ENCODE measurements at places on chromosomes 2 and 18.

DNA sequence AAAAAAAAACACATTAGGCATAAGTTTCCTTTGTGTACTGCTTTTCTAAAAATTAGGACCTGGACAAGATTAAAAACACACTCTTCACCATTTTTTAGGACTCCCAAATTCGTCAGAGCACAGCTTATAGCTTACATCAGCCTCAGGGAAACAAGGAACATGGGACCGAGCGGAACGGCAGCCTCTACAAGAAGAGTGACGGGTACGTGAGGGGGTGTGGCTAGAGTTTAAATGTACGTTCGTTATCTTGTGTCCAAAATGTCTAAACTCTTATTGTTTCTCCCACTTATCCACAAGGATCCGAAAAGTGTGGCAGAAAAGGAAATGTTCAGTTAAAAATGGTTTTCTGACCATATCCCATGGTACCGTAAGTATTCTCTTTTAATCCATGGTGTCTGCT lies 78.9 kb downstream of the ITGB1BP1 start:
- no peak for DNase-seq

DNA sequence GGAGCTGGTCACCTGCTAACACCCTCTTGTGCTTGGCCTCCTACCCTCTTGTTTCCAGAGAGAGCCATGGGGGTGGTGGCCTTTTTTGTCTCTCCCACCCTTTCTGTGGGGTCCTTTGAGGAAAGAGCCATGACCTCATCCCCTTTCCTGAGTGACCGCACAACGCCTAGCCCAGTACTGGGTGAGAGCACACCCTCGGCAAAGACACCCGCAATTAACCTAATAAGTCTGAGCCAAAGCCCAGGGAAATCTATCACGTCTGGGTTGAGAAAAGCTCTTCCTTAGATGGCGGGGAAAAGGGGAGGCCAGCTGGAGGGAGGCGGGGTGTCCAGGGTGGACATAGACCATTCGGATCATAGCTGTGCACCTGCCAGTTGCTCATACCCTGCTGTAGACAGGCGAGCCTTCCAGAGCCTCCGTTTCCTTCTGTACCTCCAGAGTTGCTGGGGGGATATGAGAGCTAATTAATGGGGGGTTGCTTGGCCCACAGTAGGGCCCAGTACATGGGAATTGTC lies 93.7 kb upstream of the MCFD2 start:
- no peak for DNase-seq

DNA sequence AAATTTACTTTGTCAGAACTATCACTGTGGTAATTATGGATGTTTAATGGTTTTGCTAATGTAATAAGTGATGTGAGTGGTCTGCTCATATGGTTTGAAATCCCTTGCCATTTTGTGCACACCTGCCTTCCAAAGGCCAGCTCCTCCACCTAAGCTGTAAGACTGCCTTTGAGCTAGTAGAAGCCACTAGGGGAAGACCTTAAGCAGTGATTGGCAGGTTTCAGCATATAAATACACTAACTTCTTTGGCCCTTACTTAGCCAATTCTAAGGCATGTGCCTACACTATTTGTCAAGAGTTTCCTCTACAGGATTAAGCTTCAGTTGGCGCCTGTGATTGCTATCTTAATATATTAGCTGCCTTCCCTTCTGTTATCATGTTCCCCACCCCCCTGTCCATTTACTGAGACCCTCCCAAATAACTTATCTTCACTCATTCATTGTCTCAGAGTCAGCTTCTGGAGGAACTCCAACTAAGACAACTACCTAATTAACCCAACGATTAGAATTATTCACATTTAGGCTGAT lies 141.1 kb downstream of the MBD5 start:
- no peak for DNase-seq

GRCh38 chr2:74155830-74156229 lies 8.1 kb upstream of the BOLA3 start:
- DNase-seq: no peak

DNA sequence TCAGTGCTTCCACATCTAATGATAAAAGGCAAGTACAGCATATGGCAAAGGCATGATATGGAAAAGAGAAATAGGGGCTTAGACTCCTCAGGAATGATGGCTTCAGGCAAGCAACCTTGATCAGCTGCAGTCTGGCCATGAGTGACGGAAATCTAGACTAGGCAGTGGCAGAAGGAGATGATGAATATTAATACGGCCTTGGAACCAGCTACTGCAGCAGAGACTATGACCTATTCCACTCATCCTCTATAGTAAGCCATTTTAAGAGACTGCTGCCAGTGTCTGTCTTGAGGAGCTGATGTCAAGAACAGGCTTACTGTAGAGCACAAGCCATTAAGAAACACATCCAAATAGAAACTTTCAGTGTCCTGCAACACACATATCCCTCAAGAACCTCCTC lies 23.7 kb downstream of the ASXL2 start:
- DNase-seq: no peak

DNA sequence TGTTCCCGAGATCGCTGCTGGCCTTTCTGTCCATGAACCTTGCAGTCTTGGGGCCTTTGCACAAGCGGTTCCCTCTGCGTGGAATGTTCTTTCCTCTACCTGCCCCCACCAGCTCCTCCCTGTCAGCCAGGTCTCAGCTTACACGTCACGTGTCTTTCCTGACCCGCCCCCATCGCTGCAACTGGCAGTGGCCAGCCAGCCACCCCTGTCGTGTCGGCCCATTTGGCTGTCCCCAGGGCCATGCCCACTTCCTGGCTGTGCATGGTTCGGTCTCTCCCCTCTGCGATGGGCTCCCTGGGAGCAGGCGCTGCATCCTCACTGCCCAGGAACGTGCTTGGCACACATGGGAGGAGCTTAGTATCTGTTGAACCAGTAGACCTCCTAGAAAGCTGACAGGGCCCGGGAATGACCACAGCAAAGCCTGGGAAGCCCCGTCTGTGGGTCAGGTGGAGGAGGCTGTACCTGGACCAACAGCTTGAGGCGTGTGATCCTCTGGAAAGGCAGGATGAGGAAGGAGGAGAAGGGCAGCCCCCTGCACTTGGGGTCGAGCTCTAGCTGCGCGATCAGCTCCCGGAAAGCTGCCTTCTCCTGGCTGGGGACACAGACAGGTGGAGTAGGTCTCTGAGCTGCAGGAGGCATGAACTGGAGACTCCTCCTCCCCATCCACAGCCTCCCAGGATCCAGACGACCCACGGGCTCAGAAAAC lies 21.0 kb downstream of the SNORC start:
- no peak for DNase-seq

DNA sequence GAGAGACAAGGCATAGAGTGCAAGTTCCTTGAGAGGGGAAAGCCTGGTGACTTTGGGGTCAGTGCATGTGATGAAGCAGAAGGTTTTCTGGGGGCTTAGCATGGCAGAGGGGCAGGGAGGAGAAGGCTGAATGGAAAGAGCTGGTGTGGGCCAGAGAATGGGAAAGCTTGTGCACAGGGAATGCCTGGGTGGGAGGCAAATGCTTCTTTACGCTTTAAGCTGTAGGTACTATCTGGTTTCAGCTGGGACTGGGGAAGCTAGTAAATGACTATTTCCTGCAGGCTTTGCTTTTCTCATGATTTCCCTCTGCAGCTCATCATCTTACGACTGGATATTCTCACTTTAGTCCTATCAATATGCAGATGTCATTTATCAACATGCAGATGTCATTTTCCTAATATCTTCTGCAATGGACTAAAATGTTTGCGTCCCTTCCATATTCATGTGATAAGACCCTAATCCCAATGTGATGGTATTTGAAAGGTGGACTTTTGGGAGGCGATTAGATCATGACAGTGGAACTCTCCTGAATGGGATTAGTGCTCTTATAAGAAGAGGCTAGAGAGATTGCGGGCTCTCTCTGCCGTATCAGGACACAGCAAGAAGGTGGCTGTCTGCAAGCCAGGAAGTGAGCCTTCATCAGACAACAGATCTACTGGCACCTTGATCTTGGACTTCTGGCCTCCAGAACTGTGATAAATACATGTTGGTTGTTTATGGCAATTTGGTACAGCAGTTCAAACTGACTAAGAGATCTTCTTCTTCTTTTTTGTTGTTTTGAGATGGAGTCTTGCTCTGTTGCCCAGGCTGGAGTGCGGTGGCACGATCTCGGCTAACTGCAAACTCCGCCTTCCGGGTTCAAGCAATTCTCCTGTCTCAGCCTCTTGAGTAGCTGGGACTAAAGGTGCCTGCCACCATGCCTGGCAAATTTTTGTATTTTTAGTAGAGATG lies 50.1 kb downstream of the MYCN start:
- DNase-seq: no peak

DNA sequence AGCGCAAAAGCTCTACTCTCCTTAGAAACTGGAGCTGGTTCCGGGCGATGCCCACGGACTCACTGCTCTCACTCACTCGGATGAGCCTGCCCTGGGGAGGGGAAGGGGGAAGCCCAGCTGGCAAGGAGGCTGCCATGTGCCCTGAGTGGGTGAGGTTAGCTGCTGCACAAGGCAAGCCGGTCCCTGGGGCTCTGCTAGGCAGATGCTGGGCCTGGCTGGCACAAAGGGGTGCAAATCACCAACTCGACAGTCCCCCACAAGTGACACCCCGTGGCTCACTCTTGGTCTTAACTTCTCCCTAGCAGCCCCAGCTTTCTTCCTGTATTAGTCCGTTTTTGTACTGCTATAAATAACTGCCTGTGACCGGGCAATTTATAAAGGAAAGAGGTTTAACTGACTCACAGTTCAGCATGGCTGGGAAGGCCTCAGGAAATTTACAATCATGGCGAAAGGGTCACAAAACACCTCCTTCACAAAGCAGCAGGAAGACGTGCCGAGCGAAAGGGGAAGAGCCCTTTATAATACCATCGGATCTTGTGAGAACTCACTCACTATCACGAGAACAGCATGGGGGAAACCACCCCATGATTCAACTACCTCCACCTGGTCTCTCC lies 33.2 kb downstream of the ADCY3 start:
- no peak for DNase-seq

- no peak for DNase-seq
Observed at GRCh38 chr2:120715941-120716340, 19.7 kb upstream of the GLI2 start.

DNA sequence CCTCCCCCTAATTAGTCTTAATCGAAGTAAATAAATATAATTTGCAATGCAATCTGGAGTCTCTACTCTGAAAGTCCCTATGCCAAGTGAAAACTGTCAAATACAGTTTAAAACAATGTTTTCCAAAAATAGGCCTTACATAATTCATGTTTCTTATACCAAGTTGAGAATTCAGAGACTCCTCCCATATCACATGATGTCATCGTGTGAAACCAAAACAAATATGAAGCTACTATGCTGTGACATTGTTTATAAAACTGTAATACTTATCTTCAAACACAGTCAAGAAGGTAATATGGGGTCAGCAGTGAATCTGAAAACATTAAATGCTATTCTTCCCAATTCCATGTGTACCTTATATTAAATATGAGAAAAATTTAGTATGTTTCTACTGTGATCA lies 940.2 kb upstream of the FANCL start:
- DNase-seq: no peak

DNA sequence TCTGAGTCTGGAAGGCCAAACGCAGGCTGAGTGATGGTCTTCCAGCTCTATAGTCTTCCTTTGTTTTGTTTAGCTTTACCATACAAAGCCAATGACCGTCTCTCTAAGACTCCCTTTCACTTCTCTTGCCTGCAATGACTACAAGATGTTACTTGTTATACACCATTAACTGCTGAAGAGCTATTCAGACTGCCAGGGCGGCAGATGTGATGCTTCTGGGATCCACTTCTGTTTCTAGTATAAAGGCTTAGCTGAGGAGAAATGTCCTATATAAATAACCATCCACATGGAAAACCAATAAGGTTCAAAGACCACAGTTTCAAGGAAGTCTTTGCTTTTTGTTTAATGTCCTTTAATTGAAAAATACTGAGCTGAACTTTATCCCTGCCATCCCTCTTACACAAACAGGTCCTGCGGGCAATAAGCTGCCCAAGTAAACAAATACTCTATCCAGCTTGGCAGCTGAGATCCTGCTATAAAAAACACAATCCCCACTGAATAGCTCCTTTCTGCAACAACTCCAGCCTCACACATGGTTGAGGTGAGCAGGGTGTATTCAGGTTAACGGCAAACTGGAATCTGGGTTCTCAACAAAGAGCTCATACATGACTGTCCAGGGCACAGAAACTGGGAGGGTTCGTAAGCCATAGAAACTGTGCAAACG lies 124.6 kb downstream of the VIT start:
- DNase-seq: no peak

DNA sequence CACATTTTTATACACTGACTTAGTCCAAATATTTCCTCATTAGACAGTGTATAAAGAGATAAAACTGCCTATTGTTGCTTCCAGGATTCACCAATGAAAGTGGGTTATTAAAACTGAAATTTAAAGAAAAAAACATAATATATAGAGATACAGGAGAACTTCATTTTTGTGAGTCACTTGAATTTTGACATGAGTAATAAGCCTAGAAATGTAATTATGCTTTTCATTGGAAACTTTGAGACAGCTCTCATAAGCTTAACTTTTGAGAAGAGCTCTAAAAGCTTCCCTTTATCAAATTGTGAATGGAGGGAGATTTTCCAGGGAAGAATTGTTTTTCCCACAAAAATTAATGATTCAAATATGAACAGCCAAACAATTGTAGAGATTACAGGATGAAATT lies 14.1 kb downstream of the DYNC2LI1 start:
- DNase-seq: no peak

- DNase-seq: no peak
Observed at GRCh38 chr2:121046335-121046734, 238.7 kb downstream of the TFCP2L1 start.

DNA sequence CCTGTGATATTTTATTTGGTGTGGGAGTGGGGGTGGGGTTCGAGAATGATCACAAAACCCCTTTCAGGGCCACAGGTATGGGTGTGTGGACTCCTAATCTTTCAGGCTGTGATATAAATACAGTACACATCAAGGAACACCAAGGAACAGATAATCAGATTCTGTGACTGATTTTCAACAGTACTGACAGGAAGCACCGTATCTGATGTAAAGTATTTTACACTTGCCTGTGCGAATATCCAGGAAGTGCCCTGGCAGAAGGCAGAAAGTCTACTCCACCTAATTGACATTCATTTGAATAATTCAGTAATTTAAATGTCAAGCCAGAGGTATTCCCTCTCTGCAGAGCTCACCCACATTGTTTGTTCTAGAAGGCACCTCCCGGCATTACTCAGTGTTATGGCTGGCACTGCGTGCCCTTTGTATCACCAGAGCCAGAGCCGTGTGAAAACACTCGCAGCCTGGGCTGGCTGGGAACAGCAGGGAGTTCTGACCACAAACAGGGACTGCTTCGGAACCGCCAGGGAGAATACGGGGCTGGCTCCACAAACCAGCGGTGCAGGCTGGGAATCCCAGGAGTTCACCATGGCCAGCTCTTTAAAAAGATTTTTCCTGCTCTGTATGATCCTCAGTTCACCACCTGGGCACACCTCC lies 91.8 kb downstream of the ACVR1 start:
- no peak for DNase-seq

DNA sequence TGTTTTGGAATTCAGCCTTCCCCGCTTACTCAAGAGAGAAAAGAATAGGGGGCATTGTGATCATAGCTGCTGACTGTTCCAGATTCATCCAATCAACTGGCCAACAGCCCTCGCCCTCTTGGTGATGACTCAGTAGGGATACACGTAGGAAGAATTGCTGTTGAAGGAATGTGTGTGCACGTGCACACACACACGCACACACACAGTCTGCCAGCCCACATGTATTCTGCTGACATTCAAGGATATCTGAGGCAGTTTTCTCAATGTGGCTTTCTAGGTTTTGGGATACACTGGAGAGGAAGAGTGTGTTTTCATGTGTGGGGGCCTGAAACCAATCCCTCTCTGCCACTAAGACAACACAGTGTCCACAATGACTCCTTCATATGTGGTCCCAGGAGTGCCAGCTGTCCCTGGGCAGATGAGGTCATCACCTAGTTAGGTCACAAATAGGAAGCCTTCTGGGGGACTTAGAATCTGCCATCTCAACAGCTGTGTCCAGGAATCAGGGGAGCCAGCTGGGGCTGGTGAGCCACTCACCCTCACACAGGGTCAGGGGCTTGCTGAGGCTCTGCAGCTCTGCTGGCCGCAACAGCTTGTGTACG lies 352.6 kb downstream of the SS18 start:
- no peak for DNase-seq
